Testis (tissue), 5 donors: ENCODE measurements at places on chromosomes 1 and 21.
A peak's percentile ranks its signal among the peaks of the same experiment; 100 is the strongest.

- no peak for DNase-seq
- H3K36me3 ChIP-seq = no peaks in the 10 kb centered on the region
- no peaks in the 10 kb centered on the region for H3K27me3 ChIP-seq
- H3K27ac ChIP-seq = no peak overlapping the region
- H3K4me3 ChIP-seq = no peak overlapping the region
Measured at GRCh38 chr1:6172549-6172948, 7.6 kb downstream of the CHD5 start.

DNA sequence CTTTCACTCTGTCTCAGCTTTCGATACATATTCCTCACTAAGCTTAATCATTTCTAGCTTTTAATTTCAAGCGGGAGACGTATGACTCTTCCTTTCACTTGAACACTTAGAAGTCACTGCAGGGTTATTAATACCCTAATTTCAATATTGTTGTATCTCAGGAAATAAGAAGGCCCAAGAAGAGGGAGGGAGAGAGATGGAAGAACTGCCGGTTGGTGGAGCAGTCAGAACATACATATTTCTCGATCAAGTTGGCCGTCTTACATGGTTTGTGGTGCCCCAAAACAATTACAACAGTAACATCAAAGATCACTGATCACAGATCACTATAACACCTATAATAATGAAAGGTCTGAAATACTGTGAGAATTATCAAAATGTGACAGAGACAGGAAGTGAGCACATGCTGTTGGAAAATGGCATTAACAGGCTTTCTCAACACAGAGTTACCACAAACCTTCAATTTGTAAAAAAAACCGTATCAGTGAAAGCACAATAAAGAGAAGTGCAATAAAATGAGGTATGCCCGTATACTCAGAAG is 145.4 kb upstream of the HP1BP3 start:
- no peak for DNase-seq
- no peaks in the 10 kb centered on the region for H3K36me3 ChIP-seq
- H3K27me3 ChIP-seq = no peaks in the 10 kb centered on the region
- no peaks in the 10 kb centered on the region for H3K4me1 ChIP-seq
- no peak overlapping the region for H3K4me3 ChIP-seq
- no peak overlapping the region for H3K27ac ChIP-seq

DNA sequence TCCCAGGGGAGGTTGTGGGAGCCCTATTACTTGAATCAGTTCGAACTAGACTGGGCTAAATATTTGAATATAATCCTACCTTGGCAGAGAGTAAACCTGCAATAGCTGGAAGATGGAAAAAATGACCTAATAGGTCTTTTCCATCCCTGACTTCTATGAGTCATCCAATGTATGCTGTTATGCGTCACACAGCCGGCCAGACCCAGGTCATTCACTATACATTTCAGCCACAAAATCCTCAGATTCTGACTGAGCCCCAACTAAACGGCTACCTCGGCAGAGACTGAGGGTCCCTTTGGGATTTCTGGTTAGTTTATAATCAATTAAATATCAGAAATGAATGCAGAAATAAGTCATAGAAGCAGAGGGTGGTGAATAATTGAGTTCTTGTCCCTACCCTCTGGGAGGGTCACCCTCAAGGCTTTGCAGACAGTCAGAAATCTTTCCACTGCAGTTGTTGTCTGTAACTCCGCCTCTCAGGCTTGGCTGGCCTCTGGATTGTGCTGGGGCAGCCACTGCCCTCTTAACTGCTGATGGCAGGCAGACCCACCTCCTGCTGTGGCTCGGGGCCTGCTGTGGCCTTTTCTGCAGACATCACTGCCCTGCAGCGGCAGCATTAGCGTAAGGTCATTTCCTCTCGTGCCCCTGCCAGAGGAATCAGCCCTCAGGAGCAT is 240.5 kb downstream of the TGFB2 start:
- H3K4me3 ChIP-seq = no peak overlapping the region
- DNase-seq = no peak
- no peak overlapping the region for H3K27ac ChIP-seq
- H3K27me3 ChIP-seq = no peaks in the 10 kb centered on the region
- H3K4me1 ChIP-seq = no peaks in the 10 kb centered on the region

- no peak overlapping the region for H3K4me3 ChIP-seq
- H3K36me3 ChIP-seq = no peaks in the 10 kb centered on the region
- H3K4me1 ChIP-seq = peaks cover 13% of the 10 kb centered on the region
- no peaks in the 10 kb centered on the region for H3K27me3 ChIP-seq
Measured at GRCh38 chr1:203531063-203531462, 37.1 kb downstream of the OPTC start.

DNA sequence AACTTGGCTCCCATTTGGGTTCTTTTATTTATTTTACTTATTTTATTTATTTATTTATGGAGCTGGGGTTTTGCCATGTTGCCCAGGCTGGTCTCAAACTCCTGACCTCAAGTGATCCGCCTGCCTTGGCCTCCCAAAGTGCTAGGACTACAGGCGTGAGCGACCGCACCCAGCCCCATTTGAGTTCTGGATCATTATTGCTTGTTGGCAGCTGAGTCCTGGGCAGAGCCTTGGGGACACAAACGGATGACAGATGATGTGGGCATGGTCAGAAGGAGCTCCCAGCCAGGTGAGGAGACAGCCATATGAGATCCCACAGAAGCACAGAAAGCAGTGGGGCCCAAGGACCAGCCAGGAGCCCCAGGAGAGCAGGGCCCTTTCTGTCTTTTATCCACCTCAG is 254.0 kb downstream of the MATN1 start:
- no peak overlapping the region for H3K4me3 ChIP-seq
- no peak overlapping the region for H3K27ac ChIP-seq
- no peaks in the 10 kb centered on the region for H3K36me3 ChIP-seq
- H3K4me1 ChIP-seq = no peaks in the 10 kb centered on the region
- no peaks in the 10 kb centered on the region for H3K27me3 ChIP-seq

- DNase-seq = peak; percentile 48
- H3K4me1 ChIP-seq = no peaks in the 10 kb centered on the region
- no peak overlapping the region for H3K4me3 ChIP-seq
- no peaks in the 10 kb centered on the region for H3K36me3 ChIP-seq
Measured at GRCh38 chr1:220550811-220551399, 23.0 kb downstream of the MARK1 start.

DNA sequence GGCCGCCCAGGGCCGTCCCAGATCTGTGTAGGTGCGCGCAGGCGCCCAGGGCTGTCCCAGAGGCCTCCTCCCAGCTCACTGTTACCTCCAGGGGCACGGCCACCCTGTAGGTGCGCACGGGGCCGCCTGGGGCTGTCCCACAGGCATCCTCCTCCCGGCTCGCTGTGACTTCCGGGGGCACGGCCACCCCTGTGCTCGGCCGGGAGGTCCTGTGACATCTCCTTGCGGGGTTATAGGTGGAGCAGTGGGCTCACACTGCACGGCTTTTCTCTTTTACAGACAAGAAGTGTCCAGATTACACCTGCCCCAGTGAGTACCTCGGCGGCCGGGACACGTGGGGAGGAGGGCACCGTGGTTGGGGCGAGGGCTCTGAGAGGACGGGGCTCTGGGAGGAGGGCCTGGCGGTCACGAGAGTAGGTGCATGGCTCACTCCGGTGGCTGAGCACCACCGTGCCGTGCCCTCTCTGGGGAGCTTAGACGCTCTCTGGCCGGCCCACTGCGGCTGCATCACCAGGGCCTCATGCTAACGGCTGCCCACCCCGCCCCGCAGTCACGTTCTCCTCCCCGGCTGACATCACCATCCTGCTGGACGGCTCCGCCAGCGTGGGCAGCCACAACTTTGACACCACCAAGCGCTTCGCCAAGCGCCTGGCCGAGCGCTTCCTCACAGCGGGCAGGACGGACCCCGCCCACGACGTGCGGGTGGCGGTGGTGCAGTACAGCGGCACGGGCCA is 21.4 kb downstream of the COL6A1 start:
- no peaks in the 10 kb centered on the region for H3K36me3 ChIP-seq
- no peaks in the 10 kb centered on the region for H3K4me1 ChIP-seq
- H3K4me3 ChIP-seq = no peak overlapping the region
- H3K27ac ChIP-seq = no peak overlapping the region
- H3K27me3 ChIP-seq = no peaks in the 10 kb centered on the region
- DNase-seq = no peak

- no peak for DNase-seq
- H3K4me3 ChIP-seq = no peak overlapping the region
- H3K4me1 ChIP-seq = no peaks in the 10 kb centered on the region
Measured at GRCh38 chr1:210796421-210796820, 337.5 kb downstream of the KCNH1 start.

GRCh38 chr1:66182551-66183178 is 351.3 kb upstream of the SGIP1 start:
- H3K27ac ChIP-seq = no peak overlapping the region
- no peak overlapping the region for H3K4me3 ChIP-seq
- DNase-seq = no peak
- H3K36me3 ChIP-seq = no peaks in the 10 kb centered on the region
